ENCODE measurements at places on chromosomes 4 and X. TPM values are rescaled to one million over a fixed set of nuclear protein-coding genes. Genes with fewer than 3 reads are reported as not detected.

- DNase-seq = peak; percentile 65
Measured at GRCh38 chrX:68018248-68019203, 414.8 kb downstream of the OPHN1 start.

- no peak for DNase-seq
Measured at GRCh38 chrX:3450881-3451570, 104.6 kb upstream of the MXRA5 start.

GRCh38 chr4:70666369-70666768 is at the start of gene JCHAIN:
TSS of gene JCHAIN (minus strand) at chr4:70666508. CDS start at chr4:70666490, 18 bp downstream.
- DNase-seq = no peak

DNA sequence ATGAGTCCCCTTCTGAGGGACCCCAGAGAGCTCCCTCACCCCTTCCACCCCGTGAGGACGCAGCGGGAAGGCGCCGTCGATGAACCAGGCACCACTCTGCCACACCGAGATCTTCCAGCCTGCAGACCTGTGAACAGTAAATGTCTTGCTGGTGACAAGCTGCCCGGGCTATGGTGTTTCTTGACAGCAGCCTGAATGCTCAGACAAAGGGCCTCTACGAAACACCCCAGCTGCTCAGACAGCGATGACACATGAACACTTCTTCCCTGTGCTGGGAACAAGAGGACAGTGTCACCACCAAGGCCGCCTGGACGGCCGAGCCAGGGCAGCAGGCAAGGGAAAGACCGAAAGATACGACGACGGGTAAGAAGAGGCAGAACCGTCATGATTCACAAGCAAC is 30.6 kb upstream of the GTPBP6 start:
- DNase-seq = no peak

GRCh38 chrX:46165411-46165810 is 379.8 kb downstream of the ZNF674 start:
- no peak for DNase-seq

DNA sequence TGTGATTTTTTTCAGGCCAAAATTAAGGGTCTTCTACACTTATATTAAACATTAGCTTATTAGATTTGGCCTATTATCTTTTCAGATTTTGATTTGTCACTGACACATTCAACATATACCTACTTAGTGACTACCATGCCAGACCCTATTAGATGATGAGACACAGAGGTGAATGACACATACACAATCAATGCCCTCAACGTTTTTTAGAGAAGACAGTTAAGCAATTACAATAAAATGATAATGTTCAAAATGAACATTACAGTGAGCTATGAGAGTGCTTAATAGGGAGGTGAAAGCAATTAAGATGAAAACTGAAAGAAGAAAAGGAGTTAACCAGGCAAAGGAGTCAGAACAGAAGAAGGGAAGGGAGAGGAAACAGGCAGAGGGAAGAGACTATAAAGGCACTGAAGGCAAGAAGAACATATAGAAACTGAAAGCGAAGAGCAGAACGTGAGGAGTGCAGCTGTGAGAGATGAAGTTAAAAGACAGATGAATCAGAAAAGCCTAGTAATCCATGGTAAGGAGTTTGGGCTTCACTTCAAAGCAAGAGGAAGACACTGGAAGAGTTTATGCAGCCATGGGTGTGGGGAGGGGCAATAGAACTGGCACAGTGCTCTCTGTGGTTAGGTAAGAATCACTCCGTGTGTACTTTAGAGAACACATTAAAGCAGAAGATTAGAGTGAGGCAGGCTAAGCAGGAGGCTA is 119.0 kb downstream of the REELD1 start:
- peak; percentile 16 for DNase-seq

DNA sequence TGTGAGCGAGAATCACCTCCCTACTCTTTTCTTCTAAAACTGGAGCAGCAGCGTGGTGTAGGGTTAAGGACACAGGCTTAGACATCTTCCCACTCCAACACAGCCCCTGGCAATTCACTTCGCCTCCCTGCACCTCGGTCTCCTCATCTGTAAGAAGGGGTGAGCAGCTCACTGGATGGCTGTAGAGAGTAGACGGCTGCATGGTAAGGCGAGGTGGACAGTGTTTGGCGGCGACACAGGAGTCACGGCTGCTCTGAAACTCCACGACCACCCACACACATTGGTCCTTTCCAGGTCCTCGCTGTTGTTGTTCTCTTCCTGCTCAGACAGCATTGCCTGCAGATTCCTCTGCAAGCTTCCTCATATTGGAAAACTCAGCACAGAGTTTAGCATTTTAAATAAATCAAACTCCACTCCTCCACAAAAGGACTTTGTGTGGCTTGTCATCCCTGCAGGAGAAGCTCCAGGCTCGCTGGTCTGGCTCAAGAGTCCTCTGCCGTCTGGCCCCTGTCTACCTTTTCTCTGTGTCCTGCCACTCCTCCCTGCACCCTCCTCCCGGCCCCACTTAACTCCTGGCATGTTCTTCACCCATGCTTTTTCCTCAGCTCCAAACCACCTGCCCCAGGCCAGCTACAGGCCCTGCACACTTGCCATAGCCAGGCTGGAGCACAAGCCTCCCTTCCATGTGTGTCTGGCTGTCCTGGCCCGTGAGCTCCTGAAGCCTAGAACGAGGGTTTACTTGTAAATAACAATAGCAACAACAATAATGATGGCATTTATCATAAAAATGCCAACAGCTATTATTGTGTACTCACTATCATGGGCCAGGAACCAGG is 41.3 kb upstream of the CRMP1 start:
- DNase-seq = no peak

Gene MSX1
- 9.8 TPM for total RNA-seq

Gene GRIPAP1
- total RNA-seq = 16.2 TPM

Gene PASD1
- total RNA-seq = not detected

Gene ETDB
- total RNA-seq = not detected

Gene TRIM2
- 26.0 TPM for total RNA-seq

Gene ARHGAP4
- total RNA-seq = 8.2 TPM

Measured in SJCRH30 (cell line).